ENCODE measurements at places on chromosomes 6 and 20.

- no peak for DNase-seq
These were observed 109.2 kb downstream of the FOXF2 start for GRCh38 chr6:1498491-1499113.

DNA sequence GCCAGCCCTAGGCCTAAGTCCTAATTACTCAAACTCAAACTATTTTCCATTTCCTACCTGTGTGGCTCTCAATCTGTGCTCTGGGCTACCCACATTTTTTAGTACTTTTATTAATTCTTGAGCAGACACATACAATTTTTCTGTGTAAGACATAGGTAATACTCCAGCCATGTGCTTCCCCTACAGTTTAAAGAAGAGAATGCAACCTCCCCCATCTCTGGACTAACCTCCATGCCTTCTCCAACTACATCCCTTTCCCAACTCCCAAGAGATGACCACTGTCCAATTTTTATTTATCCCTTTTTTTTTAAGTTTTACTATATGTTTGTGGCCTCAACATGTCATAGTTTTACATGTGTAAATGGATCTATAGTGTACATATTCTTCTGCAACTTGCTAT, 5.8 kb downstream of the HMGN4 start:
- no peak for DNase-seq

DNA sequence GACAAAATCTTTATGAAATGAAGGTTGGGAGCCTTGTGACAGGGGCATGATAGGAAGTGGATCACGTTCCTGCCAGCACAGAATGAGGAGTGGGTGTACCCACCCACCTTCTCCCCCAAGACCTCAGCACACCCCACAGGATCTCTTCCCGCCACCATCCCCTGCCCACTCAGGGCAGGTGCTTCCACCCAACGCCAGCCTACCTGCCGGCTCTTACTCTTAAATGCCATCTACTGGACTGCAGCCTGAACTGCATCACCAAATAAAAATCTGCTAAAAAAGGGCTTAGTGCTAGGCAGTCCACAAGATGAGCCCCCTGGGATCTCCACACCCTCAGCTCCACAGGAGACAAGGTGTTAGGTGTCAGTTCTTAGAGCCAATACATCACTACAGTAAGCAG, 20.6 kb downstream of the DTNBP1 start:
- no peak for DNase-seq

DNA sequence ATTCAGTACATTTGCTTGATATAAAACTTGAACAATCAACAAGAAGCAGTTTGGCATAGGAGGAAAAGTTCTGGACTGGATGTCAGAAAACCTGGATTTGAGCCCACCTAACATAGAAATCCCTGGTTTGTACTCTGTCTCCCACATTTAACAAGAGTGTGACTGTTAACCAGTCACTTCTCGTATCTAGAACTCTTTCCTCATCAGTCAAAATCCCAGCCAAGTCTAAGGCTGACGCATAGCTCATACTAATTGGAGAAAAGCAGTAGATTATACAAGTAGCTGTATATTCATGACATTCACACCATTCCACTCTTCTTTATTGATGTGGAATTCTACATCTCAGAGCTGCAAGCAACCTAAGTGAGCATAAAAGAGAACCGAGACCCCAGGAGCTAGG, 222.7 kb downstream of the PHACTR1 start:
- DNase-seq = no peak

GRCh38 chr20:25382704-25383370, 7.8 kb downstream of the ABHD12 start:
- DNase-seq = no peak

GRCh38 chr20:32052778-32053362, 828 bp downstream of the HCK start:
- DNase-seq = peak; percentile 48

DNA sequence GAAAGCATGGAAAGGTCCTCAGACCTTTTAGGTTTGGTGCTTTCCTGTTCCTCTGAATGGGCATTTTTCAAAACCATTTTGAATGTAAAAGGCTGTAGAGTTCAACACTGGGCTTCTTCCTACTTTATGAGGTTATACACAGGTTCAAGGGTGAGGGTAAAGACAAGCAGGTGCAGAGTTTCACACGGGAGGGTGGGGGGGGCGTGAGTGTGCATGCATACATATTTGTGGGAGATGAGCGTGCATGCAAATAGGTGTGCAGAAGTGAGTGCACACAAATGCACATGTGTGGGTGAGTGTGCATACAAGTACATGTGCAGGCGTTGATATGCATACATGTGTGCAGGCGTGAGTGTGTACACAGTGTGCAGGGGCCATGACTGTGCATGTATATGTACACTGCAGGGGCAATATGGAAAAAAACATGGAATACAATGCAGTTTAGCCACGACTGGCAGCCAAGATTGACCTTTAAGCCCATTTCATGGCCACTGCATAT, 183.1 kb downstream of the GMPR start:
- no peak for DNase-seq

GRCh38 chr6:54980511-54981275, 134.1 kb downstream of the FAM83B start:
- no peak for DNase-seq

DNA sequence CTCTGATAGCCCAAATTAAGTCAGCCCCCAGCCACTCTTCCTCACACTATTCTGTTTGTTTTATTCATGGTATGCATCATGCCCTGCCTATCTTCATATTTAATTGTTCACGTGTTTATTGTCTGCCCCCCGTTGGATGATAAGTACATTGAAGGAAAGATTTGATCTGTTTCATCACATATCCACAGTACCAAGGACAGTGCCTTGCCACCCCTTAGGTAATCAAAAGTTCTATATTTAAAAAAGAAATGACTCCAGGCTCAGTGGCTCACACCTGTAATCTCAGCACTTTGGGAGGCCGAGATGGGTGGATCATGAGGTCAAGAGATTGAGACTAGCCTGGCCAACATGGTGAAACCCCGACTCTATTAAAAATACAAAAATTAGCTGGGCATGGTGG, 10.2 kb upstream of the RIN2 start:
- DNase-seq = no peak

DNA sequence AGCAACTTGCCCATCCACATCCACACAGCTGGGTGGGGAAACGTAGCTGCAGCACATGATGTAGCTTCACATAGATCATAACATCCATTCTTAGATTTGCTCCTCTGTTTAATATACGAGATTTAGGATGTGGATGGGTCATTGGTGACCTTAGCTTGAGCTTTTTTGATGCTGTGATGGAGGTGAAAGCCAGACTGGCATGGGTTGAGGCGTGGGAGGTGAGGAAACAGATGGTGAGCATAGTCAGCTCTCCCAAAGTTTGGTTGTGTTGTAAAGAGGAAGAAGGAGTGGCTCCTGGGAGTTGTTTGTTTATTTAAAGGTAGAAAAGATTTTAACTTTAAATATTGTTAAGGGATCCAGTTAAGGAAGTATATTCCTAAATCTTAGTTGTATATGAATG, 5.3 kb downstream of the ARFGEF2 start:
- no peak for DNase-seq

- DNase-seq = no peak
These were observed 82.9 kb upstream of the EXOC2 start for GRCh38 chr6:775863-776262.
